ENCODE measurements at places on chromosomes 16 and 17. TPM values are rescaled to one million over a fixed set of nuclear protein-coding genes. Genes with fewer than 3 reads are reported as not detected.

The TMEM231 gene
- total RNA-seq, result 3.9 TPM

The CDRT15L2 gene
- not detected for total RNA-seq

DNA sequence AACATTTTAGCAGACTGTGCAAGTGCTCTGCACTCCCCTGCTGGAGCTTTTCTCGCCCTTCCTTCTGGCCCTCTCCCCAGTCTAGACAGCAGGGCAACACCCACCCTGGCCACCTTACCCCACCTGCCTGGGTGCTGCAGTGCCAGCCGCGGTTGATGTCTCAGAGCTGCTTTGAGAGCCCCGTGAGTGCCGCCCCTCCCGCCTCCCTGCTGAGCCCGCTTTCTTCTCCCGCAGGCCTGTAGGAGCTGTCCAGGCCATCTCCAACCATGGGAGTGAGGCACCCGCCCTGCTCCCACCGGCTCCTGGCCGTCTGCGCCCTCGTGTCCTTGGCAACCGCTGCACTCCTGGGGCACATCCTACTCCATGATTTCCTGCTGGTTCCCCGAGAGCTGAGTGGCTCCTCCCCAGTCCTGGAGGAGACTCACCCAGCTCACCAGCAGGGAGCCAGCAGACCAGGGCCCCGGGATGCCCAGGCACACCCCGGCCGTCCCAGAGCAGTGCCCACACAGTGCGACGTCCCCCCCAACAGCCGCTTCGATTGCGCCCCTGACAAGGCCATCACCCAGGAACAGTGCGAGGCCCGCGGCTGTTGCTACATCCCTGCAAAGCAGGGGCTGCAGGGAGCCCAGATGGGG lies 3.1 kb downstream of the GAA start:
- DNase-seq, result no peak

DNA sequence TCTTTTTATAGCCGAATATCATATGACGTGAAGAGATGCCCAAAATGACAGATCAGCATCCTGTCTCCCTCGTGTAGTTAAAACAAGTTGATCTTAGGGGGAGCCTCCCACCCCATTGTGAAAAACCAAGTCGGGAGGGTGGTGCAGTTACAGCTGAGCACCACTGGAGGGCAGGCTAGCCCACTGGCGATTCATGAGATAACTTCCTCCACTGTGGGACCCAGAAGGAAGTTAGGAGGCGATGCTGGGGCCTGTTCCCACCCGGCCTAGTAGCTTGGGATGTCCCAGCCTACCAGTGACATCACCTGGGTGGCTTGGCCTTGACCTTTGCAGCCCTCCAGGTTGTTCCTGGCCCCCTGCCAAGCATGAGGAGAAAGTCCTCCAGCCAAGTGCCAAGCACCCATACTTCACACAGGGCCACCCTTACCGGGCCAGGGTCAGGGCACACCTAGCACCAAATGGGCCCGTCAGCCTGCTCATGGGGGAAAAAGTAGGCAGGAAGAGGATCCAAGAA lies 8.1 kb upstream of the CPNE2 start:
- no peak for DNase-seq

DNA sequence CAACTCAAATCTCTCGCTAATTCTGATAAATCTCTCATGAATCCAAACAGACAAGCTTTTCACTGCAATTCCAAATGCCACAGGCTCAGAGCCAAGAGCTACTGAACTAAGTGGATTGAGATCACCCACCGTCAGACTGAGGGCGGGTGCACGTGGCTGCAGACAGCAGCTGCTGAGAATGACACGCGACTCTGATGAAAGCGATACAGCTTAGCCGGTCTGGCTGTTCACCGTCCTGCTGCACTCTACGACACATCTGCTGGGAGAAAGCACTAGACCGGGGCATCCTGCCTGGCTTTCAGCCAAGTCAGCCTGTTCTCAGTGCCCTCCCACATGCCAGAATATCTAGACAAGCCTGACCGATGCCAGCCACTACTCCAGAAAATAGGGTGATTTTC lies 42.6 kb downstream of the KLHDC4 start:
- no peak for DNase-seq

- no peak for DNase-seq
Measured at GRCh38 chr17:30580916-30581315, 103.7 kb downstream of the GOSR1 start.

DNA sequence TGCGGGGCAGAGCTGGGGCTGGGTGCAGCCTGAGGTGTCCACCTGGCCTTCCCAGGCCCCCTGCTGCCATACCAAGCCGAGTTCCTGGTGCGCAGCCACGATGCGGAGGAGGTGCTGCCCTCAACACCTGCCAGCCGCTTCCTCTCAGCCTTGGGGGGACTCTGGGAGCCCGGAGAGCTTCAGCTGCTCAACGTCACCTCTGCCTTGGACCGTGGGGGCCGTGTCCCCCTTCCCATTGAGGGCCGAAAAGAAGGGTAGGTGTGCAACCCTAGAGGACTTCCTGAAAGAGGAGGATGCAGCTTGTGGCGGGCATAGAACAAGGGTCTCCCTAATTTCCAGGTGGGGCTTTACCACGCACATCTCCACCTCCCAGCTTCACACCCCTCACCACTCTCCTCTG lies 2.5 kb downstream of the SGCA start:
- no peak for DNase-seq

- no peak for DNase-seq
Measured at GRCh38 chr16:14560523-14560922, 69.5 kb downstream of the PARN start.

The CD300H gene
- not detected for total RNA-seq

DNA sequence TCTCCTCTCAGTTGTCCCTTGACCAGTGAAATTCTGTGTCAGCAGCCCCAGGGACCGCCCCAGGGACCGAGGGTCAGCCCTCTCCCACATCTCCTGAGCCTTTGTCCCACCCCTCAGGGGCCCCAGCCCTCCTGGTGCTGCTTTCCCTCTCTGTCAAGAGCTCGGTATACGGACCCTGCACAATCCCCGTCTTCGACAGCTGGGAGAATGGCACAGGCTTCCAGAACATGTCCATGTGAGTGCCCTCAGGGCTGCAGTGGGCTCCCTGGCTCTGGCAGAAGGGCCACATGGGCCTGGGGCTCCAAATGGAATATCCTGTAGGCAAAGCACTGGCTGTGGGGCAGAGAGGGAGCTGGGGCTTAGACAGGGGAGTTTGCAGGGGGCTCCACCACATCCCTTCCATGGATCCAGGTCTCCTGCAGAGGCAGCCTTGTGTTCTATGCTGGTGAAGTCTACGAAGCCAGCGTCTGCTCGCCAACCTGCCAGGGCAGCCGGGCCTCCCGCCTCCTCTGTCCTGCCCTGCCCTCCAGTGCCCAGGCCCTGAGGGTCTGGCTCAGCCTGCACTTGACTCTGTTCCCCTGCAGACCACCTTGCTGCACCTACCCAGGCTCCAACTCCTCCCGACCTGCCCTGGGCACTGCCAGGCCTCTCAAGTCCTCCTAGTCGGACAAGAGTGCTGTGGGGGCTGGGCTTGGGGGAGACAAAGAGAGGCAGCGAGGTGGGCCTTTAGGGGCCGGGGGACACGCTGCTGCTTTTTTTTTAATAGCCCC lies 28.0 kb downstream of the ADGRG5 start:
- peak; percentile 6 for DNase-seq

DNA sequence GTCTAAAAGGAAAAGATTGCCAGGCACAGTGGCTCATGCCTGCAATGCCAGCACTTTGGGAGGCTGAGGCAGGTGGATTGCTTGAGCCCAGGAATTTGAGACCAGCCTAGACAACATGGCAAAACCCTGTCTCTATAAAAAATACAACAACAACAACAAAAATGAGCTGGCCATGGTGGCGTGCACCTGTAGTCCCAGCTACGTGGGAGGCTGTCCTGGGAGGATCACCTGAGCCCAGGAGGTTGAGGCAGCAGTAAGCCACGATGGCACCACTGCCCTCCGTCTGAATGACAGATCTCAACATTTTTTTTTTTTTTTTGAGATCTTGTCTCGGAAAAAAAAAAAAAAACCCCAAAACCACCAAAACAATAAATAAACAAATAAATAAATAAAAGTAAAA lies 28.1 kb upstream of the ATP2A3 start:
- DNase-seq, result no peak

- no peak for DNase-seq
Measured at GRCh38 chr17:66531851-66532295, 229.5 kb downstream of the PRKCA start.

The ITGB4 gene
- total RNA-seq, result 10.7 TPM

The CNGB1 gene
- total RNA-seq, result not detected

The CCL17 gene
- not detected for total RNA-seq

DNA sequence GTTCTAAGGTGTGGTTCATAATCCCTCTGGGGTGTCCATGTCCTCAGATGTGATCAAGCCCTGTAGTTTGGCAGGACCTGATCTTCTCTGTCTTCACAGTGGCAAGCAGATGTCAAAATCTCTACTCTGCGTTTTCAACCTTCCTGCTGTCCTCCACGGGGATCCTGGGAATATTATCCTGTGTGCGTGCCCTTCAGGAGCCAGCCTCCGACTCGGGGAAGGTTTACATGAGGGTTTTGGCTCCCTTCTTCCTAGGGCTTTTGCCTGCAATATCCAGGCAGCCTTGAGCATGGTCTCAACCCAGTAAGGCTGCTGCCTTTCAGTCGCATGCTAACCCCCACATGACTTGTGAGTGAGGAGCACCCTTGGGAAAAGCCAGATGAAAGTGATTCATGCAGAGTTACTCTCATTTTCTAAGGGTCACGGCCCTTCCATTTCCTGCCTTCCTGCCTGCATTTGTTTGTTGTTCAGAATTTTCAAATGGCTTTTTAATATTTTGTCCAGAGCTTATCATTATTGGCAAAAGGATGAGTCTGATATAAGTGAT lies 202.2 kb upstream of the CHMP6 start:
- DNase-seq, result no peak

GRCh38 chr17:37147301-37147812 lies 198.6 kb downstream of the AATF start:
- DNase-seq, result no peak

DNA sequence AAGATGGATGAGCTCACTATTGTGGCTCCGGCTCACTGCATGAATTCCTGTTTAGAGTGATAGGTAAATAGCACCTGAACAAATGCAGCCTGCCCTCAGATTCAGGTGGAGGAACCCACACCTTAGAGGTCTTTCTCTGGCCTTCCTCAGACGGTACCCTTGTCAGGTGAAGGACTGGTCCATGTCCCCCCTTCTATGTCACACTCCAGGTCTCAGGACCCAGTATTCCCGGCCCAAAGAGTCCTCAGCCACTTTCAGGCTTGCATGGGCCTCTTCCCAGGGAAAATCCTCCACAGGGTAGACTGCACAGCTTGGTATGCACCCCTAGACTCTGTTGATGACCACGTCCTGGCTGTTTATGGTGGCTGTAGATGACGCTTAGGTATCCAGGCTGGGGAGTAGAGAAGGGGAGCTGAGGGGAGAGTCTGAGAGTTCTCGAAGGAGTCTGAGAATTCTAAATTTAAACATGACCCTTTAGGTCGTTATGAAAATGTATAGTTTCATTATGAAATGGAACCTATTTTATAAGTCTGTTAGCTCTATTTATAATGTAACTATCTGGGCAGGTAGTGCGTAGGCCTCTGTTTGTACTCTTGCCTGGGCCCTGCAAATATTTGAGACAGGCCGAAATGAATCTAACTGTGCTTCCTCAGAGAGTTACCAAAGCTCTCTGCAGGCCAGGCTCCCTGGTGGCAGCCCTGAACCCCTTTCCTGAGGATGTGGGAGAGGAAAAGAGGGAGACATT lies 32.5 kb upstream of the CCR7 start:
- no peak for DNase-seq

The NEUROD2 gene
- 0.06 TPM for total RNA-seq

Measured in omental fat pad (tissue), 4 donors.